Activated T-helper 1 cell treated with Interleukin-2 at 50 U/mL for 16 hours (primary cell): ENCODE measurements at places on chromosomes 5 and 9.

GRCh38 chr9:133457748-133458147, 2.0 kb upstream of the CACFD1 start:
- DNase-seq, result no peak

- no peak for DNase-seq
Observed at GRCh38 chr9:68998385-68998784, 15.5 kb downstream of the PRKACG start.

DNA sequence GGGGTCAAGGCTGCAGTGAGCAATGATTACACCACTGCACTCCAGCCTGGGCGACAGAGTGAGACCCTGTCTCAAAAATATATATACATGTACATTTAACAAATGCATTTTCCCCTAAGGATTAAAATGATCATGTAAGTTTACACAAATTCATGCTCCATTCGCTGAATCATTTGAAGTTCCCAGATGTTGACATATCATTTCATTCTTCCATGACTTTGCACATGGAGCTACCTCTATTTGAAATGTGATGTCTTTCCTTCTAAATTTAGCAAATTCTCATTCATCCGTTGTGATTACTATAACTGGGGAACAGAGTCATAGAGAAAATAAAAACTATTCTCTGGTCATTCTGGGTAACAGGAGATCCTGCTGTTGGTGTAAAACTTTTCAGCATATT, 10.6 kb downstream of the PTGER4 start:
- no peak for DNase-seq

DNA sequence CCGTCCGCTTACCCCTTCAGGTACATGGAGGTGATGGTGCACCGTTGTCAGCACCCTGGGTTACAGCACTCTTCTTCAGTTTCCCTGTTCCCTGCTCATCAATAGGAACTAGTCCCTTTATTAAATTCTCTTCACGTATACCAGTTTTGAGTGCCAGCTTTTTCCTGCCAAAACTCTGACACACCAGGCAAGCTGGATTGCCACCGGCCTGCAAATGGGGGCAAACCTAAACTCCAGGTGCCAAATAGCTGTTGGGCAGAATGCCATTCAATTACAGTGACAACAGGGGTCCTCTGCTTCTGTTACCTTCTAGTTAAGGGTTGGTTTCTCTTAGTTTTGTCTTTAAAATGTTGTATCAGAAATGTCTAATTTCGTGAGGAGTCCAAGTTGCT, 400.4 kb downstream of the OSTF1 start:
- DNase-seq, result no peak

DNA sequence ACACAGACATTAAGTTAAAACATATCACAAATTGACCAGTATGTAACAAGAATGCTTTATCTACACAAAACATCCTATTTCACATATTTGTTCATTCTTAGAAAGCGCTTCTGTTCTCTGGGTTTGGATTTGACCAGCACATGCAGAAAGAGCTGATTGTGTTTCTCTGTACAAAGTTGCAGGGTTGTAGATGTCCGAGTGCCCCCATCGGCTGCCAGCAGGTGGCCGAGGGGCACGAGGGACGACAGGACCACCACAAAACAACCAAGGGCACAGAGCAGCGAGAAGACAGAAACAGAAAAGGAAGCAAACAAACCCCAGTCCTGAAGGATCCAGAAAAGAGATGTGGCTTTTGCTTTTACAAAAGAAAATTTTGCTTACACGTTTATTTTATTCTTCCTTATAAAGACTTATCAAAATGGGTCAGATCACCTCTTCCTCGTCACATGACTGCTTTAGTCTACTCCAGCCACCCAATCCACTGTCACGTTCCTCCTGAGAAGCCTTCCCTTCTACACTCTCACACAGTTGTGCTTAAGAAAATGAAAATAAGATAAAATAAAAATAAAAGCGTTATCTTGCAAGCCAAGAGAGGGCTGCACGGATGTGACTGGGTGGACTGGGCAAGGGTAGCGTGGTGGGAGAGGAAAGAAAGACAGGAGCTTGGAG, 9.5 kb downstream of the OTP start:
- DNase-seq, result no peak

GRCh38 chr9:114410910-114411309, 23.1 kb upstream of the AKNA start:
- DNase-seq, result no peak

DNA sequence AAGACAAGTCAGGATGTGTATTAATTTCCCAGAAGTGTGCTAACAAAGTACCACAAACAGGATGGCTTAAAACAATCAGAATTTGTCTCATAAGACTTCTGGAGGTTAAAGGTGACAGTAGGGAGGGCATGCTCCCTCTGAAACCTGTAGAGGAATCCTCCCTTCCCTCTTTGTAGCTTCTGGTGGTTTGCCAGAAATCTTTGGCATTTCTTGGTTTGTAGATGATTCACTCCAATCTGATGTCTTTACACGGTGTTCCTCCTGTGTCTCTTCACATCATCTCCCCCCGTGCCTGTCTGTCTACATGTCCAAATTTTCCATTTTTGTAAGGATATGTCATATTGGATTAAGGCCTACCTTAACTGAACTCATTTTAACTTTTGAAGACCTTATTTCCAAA, 471.5 kb downstream of the ZNF608 start:
- DNase-seq, result no peak

- DNase-seq, result no peak
Observed at GRCh38 chr9:89886281-89886700, 281.5 kb downstream of the GADD45G start.

DNA sequence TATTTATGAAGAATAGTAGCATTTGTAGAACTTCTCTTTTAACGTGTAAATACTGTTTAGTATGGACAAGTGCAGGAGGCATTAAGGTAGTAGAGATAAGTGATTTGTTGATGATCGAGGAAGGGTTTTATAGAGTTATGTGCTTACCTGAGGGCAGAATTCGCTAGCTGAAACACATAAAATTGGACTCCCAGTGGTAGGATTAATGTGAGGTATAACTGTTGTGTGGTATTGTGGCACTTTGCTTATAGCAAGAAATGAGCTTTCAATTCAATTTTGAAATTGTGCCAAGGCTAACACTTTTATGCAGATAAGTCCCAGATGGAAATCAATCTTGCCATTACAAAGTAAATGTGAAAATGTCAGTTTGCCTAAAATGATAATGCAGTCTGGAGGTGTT, 1.2 kb downstream of the AP3S1 start:
- DNase-seq, result no peak

- no peak for DNase-seq
Observed at GRCh38 chr9:81461196-81461595, 228.2 kb downstream of the TLE1 start.

GRCh38 chr9:21316860-21317259, 11.7 kb upstream of the IFNA5 start:
- no peak for DNase-seq

GRCh38 chr9:119577881-119578280, 208.6 kb upstream of the BRINP1 start:
- DNase-seq, result no peak

DNA sequence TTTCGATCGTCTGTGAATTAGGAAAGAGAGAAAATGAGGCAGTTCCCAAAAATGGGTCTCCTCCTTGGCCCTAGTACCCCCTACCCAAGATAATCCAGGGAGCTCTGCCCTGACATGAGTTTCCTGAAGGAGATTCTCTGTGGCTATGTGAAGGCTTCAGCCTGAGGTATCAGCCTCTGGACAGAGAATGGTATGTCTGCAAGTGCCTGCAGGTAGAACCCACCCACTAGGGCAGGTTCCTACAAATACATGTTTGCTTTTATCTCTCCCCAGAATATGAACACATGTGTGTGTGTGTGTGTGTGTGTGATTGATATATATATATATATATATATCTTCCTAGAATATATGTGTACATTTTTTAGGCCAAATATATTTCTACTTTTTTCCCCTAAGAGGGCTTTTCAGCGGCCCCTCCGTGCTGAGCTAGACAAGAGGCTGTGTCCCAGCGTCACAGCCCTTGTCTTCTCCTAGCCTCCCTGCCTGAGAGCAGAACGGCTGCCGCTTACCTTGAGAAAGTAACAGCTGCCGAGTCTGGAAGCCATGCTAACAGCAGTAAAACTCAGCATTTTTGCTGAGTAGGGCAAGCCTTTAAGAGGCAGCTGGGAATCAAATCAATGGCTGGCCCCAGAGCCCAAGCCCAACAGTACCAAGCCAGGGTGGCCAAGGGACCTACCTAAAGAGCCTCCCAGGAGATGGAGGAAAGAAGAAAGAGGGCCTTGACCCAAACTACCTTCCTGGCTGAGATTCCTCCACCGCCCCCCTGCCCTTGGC, 2.1 kb downstream of the BRINP1 start:
- no peak for DNase-seq

- DNase-seq, result no peak
Observed at GRCh38 chr5:86532429-86532828, 85.3 kb upstream of the COX7C start.

DNA sequence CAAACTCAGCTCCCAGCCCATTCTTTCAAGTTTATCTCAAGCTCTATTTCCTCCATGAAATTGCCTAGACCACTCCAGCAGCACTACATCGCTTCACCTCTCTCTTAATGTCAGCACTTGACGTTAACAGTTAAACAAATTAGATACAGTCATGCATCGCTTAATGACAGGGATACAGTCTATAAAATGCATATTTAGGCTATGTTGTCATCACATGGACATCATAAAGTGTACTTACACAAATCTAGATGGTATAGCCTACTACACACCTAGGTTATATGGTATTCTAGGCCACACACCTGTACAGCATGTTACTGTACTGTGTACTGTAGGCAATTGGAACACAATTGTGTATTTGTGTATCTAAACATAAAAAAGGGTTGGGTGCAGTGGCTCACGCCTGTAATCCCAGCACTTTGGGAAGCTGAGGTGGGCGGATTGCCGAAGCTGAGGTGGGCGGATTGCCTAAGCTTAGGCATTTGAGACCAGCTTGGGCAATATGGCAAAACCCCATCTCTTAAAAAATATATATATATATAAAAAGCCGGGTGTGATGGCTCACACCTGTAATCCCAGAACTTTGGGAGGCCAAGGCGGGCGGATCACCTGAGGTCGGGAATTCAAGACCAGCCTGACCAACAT, 13.4 kb upstream of the PCSK5 start:
- DNase-seq, result no peak

DNA sequence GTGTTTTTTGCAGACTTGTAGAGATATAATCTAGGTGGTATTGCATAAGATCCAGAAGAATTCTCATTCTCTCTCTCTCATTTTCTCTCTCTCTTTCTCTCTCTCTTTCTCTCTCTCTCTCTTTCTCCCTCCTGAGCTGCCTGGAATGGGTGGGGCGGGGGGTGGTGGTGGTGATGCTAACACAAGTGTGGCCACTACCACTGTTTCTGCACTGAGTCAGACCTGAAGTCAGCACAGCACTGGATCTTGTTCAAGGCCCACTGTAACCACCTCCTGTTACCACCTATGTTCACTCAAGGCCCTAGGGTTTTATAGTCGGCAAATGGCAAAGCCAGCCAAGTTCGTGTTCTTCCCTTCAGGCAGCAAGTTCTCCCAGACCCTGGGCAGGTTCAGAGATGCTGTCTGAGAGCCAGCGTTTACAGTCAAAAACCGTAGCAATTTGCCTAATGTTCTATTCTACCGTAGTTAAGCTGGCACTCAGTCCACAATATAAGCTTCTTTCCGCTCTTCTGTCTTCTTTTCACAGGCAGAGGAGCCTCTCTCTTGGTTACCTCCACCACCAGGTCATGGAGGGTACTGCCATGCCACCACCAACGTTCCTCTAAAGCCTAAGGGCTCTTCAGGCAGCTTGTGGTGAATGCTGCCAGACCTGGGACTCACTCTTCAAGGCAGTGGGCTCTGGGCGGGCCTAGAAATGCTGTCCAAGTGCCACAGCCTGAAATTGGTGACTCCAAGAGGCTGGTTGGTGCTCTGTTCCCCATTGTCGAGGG, 235.7 kb upstream of the PRR16 start:
- no peak for DNase-seq

DNA sequence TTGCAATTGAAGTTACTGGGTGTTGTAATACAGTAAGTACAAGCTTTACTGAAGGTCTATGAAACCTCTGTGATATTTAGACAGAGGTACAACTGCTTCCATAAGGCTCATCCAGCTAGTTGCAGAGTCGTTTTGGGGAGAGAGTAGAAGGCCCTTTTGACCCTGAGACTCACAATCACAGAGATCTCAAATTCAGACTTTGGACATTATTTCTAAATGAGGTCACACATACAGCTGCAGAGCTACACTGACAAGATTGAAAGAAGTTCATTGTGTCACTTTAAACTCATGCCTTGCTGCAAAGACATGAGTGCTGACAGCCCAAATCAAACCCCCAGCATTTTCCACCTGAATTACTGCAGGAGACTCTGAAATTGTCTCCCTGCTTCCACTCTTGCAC, 205.9 kb upstream of the TMEM161B start:
- DNase-seq, result no peak

- DNase-seq, result no peak
Observed at GRCh38 chr5:32692036-32692746, 18.9 kb upstream of the NPR3 start.

DNA sequence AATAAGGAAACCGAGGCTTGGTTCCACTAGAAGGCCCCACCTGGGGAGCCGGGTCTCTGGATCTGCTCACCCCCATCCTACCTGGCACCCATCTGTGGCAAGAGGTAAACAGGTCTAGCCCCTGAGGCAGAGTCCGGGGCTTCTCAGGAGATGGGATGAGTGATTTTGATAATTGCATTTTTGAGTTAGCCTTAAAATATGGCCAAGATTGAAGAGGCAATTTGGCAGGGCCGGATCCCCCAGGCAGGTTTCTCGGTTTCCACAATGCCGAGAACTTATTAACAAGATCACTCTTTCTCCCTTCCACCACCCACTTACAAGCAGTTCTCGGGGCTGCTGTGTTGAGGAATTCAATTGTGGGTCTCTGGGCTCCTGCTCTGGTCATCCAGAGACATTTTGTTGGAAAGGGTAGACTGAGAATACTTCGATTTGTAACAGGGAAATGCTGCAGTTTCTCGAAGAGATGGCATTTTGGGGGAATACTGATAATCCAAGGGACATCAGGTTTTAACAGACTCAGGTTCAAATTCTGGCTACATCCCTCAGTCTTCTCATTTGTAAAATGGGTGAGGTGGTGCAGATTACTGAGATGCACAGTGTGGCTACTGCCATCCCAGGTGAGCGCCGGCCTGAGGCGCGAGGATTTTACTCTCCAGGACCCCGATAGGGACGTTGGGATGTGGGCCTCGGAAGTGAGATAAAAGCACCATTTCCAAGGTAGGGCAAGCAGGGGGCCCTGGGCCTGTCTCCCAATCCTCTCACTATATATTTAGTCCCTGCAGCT, 194.2 kb downstream of the CDK5RAP2 start:
- no peak for DNase-seq

DNA sequence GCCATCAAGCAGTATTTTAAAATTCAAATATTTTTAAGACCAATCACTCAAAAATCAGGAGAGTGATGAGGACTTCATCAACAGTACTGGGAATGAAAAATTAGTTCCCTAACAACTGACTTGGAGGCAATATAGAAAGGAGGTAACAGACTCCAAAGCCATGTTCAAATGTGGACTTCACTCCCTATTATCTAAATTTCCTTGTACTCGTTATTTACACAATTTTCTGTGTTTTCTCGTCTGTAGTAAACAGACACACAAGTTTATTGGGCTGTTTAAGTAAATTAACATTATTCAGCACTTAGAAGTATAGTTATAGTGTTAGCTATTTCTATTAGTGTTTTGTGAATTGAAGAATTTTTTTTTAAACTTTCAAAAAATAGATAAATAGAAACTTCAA, 159.5 kb upstream of the FTMT start:
- DNase-seq, result no peak

GRCh38 chr9:120778758-120779157, 14.5 kb downstream of the FBXW2 start:
- DNase-seq, result no peak
